Brain (organoid and tissue), 16 donors: ENCODE measurements at places on chromosomes 7 and 10. TPM values are rescaled to one million over a fixed set of nuclear protein-coding genes. Genes with fewer than 3 reads are reported as not detected.

The ASZ1 gene
- not detected for polyA plus RNA-seq

The CALD1 gene
- 15.5 TPM for polyA plus RNA-seq

The CYP2E1 gene
- polyA plus RNA-seq, result 1.6 TPM

The CTTNBP2 gene
- 3.2 TPM for polyA plus RNA-seq

The ACTL6B gene
- 101 TPM for polyA plus RNA-seq

The SCIN gene
- 2.5 TPM for polyA plus RNA-seq

The BAG3 gene
- polyA plus RNA-seq, result 20.6 TPM

The CCDC71L gene
- polyA plus RNA-seq, result 8.4 TPM

The CCDC3 gene
- 120 TPM for polyA plus RNA-seq

The CALML3 gene
- 11.9 TPM for polyA plus RNA-seq

The KCNMA1 gene
- 11.6 TPM for polyA plus RNA-seq

The FASTK gene
- polyA plus RNA-seq, result 47.4 TPM

The CTNNA3 gene
- polyA plus RNA-seq, result 3.8 TPM

The LIPF gene
- polyA plus RNA-seq, result not detected

The NPFFR1 gene
- 0.56 TPM for polyA plus RNA-seq

The TET1 gene
- polyA plus RNA-seq, result 1.8 TPM

The HHEX gene
- polyA plus RNA-seq, result 5.1 TPM

The TMEM213 gene
- not detected for polyA plus RNA-seq

The PRSS37 gene
- not detected for polyA plus RNA-seq

The RNLS gene
- polyA plus RNA-seq, result 1.3 TPM

The RBP4 gene
- polyA plus RNA-seq, result 22.2 TPM

The SH2D4B gene
- polyA plus RNA-seq, result not detected

The CRTAC1 gene
- 18.8 TPM for polyA plus RNA-seq

The CYP2C19 gene
- polyA plus RNA-seq, result not detected

The MYH16 gene
- not detected for polyA plus RNA-seq

The IPMK gene
- polyA plus RNA-seq, result 2.3 TPM

The GFRA1 gene
- polyA plus RNA-seq, result 1.6 TPM

The PDGFA gene
- polyA plus RNA-seq, result 10.6 TPM

The EBF3 gene
- 22.3 TPM for polyA plus RNA-seq

The C10orf105 gene
- 3.3 TPM for polyA plus RNA-seq

The GPR146 gene
- 10.5 TPM for polyA plus RNA-seq
